ENCODE measurements at places on chromosomes 13 and 19.

DNA sequence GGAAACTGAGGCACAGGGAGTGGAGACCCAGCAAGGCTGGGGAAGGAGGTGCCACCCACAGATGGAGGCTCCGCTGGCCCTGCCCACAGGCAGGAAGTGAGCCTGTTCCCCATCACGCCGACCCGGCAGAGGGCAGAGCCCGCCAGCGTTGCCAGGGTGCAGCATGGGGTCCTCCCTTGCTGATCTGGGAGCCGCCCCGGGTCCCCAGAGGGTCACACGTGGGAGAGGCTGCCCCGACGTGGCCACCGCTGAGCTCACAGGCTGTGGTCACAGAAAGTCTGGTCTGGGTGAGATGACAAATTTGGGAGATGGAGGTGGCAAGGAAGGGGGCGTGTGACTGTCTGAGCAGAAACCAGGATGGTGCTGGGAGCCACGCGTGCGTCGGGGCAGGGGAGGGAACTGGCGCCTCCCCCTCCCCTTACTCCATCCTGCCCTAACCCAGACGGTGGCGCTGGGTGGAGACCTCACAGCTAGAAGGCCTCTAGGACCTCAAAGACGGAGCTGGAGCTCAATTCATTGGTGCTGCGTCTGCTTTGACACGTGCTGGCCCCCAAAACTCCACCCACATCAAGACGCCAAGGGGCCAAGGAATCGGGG, 7.7 kb downstream of the MEX3D start:
- no peak for DNase-seq

- DNase-seq = no peak
These were observed 14.3 kb upstream of the LRRC63 start for GRCh38 chr13:46197299-46198048.

DNA sequence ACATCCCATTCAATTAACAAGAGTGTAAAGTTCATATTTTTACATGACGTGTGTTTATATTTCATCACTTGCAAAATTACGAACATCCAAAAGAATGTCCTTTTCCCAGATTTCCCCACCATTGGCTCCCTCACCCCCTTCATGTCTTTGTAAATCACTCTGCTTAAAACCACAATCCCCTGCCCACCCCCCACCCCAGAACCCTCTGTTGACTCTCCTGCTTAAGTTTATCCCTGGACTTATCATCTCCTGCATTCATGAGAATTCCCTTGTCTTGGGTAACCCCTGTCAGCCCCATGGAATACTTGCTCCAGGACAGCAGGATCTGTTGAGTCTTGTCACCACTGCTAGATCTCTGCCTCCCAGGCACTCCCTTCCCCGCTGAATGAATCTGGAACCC, 109.9 kb downstream of the COL4A1 start:
- DNase-seq = no peak

- DNase-seq = no peak
These were observed 354 bp downstream of the CYP4F3 start for GRCh38 chr19:15640904-15641597.

GRCh38 chr13:90768116-90768515, 579.4 kb upstream of the MIR17HG start:
- DNase-seq = no peak

- no peak for DNase-seq
These were observed 6.2 kb downstream of the UBAC2 start for GRCh38 chr13:99206873-99207272.

DNA sequence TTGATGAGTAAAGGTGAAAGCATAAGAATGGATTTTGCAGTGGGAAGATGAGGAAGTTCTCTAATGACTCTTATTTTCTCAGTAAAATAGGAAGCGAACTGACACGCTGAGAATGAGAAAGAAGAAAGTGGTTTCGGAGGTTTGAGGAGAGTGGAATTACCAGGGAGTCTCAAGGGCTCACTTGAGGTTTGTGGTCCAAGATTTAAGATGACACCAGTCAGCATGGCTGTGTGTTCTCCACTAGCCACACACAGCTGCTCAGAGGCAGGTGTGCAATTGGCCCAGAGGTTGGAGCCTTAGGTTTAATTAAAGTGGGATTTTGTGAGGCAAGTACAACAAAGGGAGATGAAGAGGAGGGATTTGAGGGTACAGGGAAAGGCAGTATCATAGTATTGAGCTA, 99.6 kb upstream of the NBEA start:
- no peak for DNase-seq

DNA sequence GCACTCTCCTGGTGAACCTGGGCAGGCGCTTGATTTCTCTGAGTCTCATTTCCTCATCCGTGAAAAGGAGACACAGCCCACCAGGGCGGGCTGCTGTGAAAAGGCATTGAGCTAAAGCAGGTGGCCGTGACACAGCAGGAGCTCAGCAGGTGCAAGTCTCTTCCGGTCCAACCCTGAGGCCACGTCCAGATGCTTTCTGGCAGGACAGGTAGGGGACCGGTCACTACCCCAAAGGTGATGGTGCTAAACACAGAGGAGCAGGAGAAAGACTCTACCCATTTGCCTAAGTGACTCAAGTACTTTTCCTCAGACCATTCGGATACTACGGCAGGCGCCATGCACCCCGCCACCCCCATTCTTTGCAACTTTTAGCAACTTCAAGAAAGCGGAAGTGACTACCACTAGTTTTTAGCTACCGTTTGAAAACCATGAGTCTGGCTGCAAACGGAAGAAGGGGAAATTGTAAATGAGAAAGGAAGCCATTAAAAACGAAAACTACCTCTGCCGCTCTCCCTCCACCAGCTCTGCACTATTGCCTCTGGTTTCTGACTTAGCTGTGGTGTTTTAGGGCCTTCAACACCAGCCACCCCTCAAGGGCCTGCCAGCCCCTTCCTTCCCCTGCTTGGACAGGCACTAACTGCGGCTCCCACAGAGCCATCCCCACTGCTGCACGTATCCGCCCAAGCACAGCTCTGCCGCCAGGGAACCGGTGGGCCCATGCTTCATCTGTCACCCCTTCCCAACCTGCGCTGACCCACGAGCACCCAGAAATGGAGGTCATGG, 4.8 kb downstream of the PPP6R1 start:
- no peak for DNase-seq

DNA sequence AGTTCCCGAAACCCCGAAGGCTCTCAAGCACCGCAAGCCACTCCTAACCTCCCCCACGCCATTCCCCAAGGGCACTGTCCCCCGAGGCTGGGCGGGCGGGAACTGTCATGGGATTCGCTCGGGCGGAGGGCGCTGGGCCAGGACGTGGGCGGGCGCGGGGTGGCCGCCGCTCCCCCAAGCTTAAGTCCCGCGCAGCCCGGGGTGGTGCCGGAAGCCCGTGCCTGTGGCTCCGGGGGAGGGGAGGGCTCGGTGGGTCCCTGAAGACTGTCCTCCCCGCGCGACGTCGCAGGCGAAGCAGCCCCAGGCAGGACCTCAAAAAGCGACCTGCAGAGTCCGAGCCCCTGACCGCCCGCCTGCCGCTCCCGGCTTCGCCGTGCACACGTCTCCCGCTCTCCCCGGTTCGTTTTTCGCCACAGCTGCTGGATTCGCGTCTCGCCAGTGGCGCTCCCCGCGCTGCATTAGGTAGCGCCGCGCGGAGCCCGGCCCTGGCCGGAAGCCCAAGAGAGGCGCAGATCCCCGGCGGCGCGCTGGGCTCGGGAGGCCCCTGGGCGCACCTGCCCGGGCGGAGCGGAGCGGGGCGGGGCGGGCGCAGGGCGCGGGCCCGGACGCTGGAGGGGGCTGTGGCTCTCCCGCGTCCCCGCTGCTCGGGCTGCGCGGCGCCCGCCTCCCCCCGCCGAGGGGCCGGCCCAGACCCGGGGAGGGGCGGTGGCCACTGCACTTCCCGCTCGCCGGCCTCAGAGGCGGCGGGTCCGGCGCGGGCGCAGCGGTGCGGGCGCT, at the start of gene FARP1:
Gene FARP1 (plus strand): TSS at position 715 of the 777 bp plus-strand sequence. CDS start 70,149 bp downstream, outside the sequence.
- peak; percentile 13 for DNase-seq

DNA sequence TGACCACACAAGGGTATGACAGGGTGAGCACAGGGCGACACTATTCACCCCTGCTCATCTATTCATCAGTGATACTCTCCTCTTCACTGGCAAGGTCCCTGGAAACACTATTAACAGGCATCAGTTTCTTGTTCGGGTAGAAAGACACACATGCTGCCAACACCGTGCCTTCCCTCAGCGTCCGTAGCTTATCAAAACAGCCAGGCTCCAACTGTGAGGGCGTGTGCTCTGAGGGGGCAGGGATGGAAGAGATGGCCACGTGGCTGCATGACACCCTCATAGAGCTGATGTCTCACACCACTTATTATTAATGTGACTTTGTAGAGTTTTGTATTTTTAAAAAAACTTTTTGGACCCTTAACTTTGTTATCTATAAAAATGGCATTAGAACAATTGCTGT, 160.3 kb downstream of the ITGBL1 start:
- no peak for DNase-seq

GRCh38 chr13:112748947-112749735, 59.3 kb downstream of the ATP11A start:
- DNase-seq = peak; percentile 63
